Stimulated activated CD4-positive, alpha-beta T cell treated with anti-CD3 and anti-CD28 coated beads, TNF-alpha, amount 100 ng/mL, for 1 hour (primary cell): ENCODE measurements at places on chromosomes 3 and 15.

- no peak for DNase-seq
These were observed 124.4 kb downstream of the B3GALNT1 start for GRCh38 chr3:160980740-160981139.

DNA sequence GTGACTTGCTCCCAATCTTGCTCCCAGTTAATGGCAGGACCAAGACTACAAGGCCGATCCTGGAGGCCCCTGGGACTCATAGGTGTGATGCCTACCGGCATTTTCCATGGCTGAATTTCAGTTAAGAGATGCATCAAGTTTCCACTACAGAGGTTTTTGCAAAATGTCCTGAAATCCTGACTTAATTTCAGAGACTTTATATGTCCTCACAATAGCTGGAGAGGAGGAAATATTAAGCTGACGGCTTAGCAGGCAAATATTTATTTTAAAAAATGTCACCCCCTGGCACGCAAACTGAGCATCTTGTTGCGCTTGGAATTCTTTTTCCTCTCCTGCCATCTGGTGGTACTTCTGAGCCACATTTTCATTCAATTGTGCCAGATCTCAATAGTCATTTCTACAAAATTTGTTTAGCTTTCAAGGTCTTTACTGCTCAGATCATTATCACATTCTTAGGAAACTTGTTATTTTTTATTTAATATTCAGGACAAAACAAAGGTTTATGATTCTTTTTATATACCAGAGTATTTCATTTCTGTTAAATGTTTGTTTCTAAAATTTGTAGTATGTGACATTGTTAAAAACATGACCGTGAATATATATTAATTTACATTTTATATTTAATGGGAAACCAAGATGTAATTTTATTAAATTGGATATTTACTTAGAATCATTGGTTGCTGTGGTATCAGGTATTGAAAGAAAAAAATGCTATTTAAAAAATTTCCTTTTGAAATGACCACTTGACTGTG is 189.2 kb upstream of the THRB start:
- no peak for DNase-seq

DNA sequence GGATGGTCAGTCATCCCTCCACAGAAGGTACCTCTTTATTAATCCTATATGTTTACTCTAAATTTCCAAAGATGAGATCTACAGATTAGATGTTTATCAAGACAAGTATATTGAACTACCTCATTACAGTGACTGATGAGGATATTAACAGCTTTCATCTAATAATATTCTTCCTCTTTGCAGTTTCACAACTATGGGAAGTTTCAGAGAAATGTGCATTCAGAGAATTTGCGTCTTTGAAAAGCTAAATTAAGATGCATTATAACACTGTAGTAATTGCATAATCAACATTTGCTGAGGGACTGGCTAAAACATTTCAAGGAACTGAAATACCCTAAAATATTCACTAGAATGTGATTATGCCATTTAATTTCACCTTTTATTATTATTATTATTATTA is 46.7 kb downstream of the MCF2L2 start:
- no peak for DNase-seq

GRCh38 chr3:196111939-196112386 is 30.1 kb upstream of the TFRC start:
- DNase-seq: no peak

DNA sequence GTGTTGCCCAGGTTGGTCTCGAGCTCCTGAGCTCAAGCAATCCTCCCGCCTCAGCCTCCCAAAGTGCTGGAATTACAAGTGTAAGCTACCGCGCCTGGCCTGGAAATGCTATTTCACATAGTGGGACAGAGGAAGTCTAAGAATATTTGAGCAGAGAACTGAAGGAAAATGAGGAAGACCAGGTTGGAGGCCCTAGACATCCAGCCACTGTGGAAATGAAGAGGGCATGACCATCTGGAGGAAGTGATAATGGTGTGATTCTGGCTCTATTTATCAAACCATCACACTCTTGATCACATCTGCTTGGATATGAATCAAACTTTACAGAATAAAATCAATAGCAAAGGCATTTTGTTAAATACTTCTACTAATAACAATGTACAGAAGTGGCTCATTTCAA is 65.9 kb upstream of the ARHGEF3 start:
- DNase-seq: no peak

- DNase-seq: no peak
These were observed 59.0 kb downstream of the APBA2 start for GRCh38 chr15:28944696-28945300.

GRCh38 chr3:71549951-71550350 is 33.6 kb downstream of the FOXP1 start:
- no peak for DNase-seq

- DNase-seq: no peak
These were observed 135.7 kb downstream of the FOXP1 start for GRCh38 chr3:71447803-71448202.

- no peak for DNase-seq
These were observed 53.0 kb upstream of the GYG1 start for GRCh38 chr3:148938306-148938705.

DNA sequence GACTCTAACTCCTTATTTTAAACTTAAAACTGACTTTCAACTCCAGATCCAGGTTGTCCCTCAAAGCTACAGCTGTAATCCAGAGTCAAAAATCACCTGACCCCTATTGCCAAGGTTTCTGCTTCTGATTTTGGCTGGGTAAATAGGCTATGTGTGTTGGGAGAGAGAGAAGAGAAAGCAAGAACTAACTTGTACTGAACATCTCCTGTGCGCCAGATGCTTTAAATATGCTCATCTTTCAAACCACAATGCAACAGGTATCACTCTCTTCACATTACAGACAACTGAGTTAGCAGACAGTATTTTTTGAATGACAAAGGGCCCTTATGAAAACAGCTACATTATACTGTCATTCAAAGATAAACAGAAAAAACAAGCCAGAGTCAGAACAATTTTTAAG is 7.0 kb downstream of the WWTR1 start:
- DNase-seq: no peak

DNA sequence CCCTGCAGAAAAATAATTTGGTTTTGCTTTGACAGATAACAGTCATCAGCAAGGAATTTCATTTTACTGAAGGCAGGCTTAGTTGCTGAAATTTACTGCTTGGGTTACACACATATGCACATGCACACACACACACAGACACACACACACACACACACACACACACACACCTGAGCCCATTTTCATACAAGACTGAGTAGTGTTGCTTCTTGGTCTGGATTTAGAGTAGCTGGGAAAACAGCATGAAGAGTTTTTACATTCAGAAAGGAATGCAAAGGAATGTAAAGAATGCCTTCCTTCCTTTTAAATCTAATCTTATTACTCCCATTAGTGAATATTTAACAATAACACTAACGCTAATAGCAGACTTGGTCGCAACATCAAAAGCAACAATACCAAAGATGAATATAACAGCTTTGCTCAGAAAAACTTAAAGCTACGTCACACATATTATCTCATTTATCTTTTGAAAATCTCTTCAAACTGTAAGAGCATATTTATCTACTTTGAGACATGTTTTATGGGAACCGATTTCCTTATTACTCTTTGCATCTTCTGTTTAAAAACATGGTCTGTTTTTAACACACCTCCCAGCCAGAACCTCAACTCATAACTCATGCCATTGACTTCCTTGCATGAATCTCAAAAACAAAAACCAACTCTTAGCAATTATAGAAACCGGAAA is 32.5 kb downstream of the RFTN1 start:
- DNase-seq: no peak

- DNase-seq: no peak
These were observed 51.5 kb downstream of the TIMP4 start for GRCh38 chr3:12107071-12107713.

DNA sequence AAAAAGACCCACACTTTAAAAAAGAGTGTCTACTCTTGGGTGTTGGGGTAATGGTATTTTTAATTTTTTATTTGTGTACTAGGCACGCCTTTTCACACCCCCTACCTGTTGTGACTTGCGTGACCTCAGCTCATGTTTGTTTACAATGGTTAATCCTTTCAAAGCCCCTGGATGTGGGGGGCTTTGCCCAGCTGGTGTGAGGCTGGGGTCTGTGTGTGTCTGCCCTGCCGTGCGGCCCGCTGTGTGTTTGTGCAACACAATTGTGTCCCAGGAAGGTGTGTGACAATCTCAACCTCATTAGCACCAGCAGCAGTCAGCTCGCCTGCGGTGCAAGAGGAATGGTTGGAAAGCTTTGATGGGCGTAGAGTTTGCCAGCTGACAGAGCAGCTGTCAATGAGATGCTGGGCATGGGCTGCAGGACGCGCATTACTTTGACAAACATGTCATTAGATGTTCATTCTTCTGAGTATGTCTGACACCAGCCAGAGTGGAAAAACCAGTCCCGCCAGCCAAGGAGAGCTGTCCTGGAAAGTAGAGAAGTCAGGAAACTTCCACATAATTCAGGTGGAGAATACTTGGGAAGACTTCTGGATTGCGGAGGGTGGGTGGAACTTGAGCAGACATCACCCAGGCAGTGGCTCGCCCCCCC is 9.6 kb downstream of the LRRK1 start:
- DNase-seq: no peak

GRCh38 chr3:189947068-189947467 is 173.6 kb downstream of the P3H2 start:
- no peak for DNase-seq

- no peak for DNase-seq
These were observed 37.2 kb downstream of the ACAP2 start for GRCh38 chr3:195405651-195406050.

DNA sequence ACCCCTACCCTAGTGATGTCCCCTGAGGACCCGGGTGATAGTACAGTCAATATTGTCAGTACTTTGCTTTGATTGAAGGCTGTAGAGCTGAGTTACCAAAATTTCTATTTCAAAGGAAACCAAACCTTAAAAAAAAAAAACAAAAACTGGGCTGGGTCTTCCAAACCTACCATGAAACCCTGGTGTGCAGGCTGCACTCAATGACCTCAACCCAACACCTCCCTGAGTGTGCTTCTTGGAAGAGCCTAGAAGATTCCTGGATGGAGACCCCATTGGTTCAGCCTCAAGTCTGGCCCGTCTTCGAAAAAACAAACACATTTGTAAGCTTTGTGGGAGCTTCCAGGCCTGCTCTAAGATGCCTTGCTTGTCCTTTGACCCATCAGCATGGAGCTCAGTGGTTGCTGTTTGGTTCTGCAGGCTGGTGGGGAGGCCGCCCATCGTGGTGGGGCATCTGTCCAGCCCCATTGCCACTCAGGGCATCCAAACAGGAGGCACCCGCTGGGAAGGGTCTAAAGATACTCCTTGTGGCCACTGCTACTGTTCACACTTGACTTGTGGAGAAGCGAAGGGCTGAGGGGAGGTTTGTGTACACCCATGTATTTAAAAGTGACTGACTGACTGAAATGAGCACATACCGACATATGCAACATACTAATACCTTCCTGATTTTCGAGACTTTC is 32.2 kb downstream of the CRTAP start:
- no peak for DNase-seq

DNA sequence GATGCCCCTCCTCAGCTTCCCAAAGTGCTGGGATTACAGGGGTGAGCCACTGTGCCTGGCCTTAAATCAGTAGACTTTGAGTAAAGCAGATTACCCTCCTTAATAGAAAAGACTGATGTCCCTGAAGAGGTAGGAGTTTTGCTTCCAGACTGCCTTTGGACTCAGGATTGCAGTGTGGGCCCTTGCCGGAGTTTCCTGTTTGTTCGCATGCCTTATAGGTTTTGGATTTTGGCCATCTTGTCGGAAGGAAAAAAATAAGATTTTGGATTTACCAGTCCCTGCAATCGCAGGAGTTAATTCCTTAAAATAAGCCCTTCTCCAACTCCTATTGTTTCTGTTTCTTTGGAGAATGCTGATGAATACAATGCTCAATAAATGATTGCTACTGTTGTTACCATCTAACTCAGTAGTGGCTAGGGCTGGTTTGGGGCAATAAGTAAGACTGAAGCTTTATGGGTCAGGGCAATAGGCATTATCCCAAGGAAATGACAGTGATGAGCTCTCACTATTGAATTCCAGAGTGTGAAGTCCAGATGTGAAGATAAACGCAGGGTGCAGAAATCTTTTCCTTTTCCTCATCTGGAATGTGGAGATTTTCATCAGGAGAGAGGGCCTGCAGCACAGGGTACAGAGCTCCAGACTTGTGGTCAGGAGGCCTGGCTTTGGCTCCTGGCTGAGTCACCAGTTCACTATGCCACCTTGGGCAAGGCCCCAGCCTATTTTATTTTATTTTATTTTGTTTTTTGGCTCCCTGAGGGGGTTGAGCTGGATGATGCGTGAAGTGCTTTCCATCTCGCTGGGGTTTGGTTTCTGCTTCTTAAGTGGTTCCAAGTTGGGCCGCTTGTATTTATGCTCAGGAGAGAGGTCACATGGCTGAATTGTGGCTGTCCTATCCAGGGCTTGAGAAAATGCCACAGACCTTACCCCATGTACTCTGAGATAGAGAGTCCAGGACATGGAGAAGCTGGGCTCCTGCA is 25.3 kb downstream of the FOXL2 start:
- no peak for DNase-seq

DNA sequence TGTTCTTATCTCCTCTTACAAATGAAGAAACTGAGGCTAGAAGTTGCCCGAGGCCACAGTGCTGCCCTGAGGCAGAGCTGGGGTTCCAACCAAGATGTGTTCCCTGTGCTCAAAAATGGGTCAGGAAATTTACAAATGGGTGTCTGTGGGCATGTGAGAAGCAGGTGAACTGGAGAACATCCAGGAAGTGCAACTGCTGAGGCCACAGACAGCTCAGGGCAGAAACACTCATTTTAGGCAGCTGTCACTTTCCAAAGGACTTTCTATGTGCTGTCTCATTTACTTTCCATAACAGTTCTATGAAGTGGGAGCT is 47.2 kb upstream of the ATP2B2 start:
- DNase-seq: no peak

GRCh38 chr3:8565376-8565775 is 63.8 kb downstream of the LMCD1 start:
- DNase-seq: no peak

DNA sequence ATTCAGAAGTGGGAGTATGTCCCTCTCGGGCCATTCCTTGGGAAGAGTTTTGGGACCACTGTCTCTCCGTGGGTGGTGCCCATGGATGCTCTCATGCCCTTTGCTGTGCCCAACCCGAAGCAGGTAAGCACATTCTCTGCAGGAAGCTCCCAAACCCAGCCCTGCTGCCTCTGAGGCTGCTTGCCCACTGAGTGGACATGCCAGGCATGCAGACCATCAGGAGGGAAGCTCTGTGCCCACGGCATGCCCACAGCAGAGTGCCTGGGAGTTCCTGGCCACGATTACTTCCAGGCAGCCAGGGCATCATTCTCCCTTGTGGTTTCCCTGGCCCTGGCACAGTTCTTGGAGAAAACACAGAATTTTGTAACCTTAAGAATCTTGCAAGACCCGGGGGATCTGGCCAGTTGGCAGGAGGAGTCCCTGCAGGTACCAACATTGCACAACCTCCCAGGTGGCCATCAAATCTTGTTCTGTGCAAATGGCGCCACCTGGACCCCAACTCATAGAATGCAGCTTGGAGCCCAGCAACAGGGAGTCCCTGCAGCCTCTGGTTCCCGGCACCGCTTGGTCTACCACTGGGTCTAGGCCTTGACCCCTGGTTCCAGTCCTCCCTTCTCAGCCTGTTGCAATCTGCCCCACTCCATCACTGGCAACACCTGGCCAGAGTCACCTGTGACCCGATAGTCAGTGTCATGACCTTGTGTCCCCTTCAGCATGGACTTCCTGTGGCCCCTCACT is 20.4 kb downstream of the FAH start:
- peak; percentile 63 for DNase-seq

GRCh38 chr3:184110316-184110725 is 13.5 kb downstream of the HTR3E start:
- no peak for DNase-seq
